ENCODE measurements at places on chromosomes 16 and 17. TPM values are rescaled to one million over a fixed set of nuclear protein-coding genes. Genes with fewer than 3 reads are reported as not detected.

The SMIM22 gene
- total RNA-seq = 5.5 TPM

The KRT16 gene
- total RNA-seq = 2,720 TPM

The NPIPA5 gene
- total RNA-seq = 0.24 TPM

The PIPOX gene
- 1.2 TPM for total RNA-seq

The RDM1 gene
- 1.4 TPM for total RNA-seq
